IgD-negative memory B cell (primary cell): ENCODE measurements at places on chromosomes 7 and 10. TPM values are rescaled to one million over a fixed set of nuclear protein-coding genes. Genes with fewer than 3 reads are reported as not detected.

CALCR gene
- polyA plus RNA-seq: not detected

STEAP1B gene
- 3.4 TPM for polyA plus RNA-seq

ZNF488 gene
- not detected for polyA plus RNA-seq

GPR22 gene
- polyA plus RNA-seq: not detected

PBLD gene
- 0.45 TPM for polyA plus RNA-seq

ACSM6 gene
- not detected for polyA plus RNA-seq

CPEB3 gene
- polyA plus RNA-seq: 2.5 TPM

CDNF gene
- polyA plus RNA-seq: 1.1 TPM

SPDYE8 gene
- 0.19 TPM for polyA plus RNA-seq

PIP gene
- polyA plus RNA-seq: not detected

IL6 gene
- polyA plus RNA-seq: 3.8 TPM

TRIL gene
- not detected for polyA plus RNA-seq

KDM7A gene
- polyA plus RNA-seq: 3.8 TPM

FAM221A gene
- polyA plus RNA-seq: 3.6 TPM

CDHR3 gene
- polyA plus RNA-seq: 0.36 TPM

OR2A12 gene
- polyA plus RNA-seq: not detected

TMEM196 gene
- not detected for polyA plus RNA-seq

ITIH2 gene
- not detected for polyA plus RNA-seq

OPALIN gene
- not detected for polyA plus RNA-seq

GPR37 gene
- not detected for polyA plus RNA-seq

GCK gene
- 0.68 TPM for polyA plus RNA-seq

GIMAP5 gene
- 16.3 TPM for polyA plus RNA-seq

CTAGE6 gene
- polyA plus RNA-seq: not detected

KCP gene
- 0.26 TPM for polyA plus RNA-seq

ALKBH4 gene
- polyA plus RNA-seq: 18.1 TPM

CLCN1 gene
- not detected for polyA plus RNA-seq

PNLIPRP3 gene
- not detected for polyA plus RNA-seq

DKK1 gene
- not detected for polyA plus RNA-seq

BAMBI gene
- 0.70 TPM for polyA plus RNA-seq

SFR1 gene
- polyA plus RNA-seq: 12.4 TPM

CNPY1 gene
- polyA plus RNA-seq: not detected

MMD2 gene
- polyA plus RNA-seq: not detected

PTPRE gene
- 11.2 TPM for polyA plus RNA-seq

MRC1 gene
- polyA plus RNA-seq: not detected

ENO4 gene
- 0.45 TPM for polyA plus RNA-seq
